ENCODE measurements at places on chromosomes 7 and 10.
A peak's percentile ranks its signal among the peaks of the same experiment; 100 is the strongest.

GRCh38 chr7:45597286-45597984 is 23.3 kb downstream of the ADCY1 start:
- DNase-seq, result peak; percentile 42

- no peak for DNase-seq
Observed at GRCh38 chr7:157738066-157738460, 401.3 kb downstream of the DNAJB6 start.

DNA sequence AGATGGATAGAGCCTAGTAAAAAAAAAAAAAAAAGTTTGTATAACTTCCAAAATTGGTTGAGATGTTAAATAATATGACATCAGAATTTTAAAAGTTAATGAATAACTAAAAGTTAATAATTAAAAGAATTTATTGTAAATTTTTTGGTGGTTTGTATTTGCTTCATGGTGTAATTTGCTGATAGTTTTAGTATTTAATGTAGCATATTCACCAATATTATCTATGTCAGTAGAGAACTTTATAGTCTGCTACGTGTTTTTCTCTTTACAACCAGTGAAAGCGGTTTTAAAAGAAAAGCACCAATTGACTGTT is 51.8 kb upstream of the STEAP4 start:
- DNase-seq, result no peak

DNA sequence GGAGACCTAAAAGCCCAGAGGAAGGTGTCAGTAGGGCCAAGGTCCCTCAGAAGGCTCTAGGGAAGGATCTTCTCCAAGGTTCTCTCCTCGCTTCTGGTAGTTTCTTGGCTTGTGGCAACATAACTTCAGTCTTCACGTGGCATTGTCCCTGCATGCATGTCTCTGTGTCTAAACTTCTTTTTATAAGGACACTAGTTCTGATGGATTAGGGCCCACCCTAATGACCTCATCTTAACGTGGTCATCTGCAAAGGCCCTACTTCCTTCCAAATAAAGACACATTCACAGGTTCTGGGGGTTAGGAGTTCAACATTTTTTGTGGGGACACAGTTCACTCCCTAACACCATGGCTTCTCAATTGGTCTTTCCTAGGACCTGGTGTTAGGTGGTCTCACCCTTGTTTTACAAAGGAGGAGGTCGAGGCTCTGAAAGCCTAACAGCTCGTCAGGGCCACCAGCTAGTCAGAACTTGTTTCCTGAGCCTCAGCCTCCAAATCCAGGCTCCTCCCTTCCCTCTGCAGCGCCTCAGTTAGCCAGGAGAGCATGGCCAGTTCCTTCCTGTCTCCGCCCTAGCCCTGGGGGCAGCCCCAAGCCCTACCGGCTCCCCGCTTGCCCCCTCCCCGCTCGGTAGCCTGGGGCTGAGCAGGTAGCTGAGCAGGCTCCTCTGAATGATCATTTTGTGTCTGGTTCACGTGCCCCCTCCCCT is 109.7 kb upstream of the PPIF start:
- DNase-seq, result no peak

DNA sequence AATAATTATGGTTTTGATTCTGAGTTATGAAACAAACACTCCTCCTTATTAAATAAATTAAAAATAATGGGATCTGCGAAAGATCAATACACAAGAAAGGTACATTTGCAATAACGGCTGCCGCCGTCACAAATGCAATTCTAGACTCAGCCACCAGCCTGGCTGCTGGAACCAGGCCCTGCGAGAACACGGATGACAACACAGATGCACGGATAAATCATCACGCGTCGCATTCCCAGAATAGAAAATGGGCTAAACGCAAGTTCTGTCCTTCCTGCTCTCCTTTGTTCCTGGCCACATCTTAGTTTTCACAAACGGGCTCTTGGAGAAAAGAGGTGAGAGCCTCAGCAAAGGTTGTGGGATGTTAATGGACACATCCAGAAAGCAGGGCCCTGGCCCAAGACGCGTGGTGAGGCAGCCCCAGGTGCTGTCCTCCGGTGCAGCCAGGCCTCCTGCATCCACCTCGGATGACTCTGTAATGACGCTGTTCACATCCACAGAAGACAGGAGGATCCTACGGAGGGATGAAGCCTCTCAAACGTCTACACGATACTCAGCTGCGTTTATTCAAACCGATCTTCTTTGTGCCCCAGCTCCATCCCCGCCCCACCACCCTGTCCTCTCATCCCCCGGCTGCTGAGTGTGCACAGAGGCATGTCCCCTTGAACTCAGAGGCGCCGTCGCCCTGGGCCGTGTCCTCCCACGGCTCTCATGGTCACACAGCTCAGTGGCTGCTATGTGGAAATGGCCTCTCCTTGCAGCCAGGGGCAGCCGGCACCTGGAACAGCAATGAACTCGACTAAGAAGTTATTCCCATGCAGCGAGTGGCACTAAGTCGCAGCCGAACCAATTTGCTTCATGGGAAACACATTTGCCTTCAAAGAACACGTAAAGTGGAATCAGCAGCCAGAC is 197.9 kb downstream of the PTPRN2 start:
- DNase-seq, result no peak

- no peak for DNase-seq
Observed at GRCh38 chr7:30142710-30143109, 7.9 kb downstream of the MTURN start.

- DNase-seq, result no peak
Observed at GRCh38 chr7:13189668-13190067, 502.2 kb downstream of the ARL4A start.

DNA sequence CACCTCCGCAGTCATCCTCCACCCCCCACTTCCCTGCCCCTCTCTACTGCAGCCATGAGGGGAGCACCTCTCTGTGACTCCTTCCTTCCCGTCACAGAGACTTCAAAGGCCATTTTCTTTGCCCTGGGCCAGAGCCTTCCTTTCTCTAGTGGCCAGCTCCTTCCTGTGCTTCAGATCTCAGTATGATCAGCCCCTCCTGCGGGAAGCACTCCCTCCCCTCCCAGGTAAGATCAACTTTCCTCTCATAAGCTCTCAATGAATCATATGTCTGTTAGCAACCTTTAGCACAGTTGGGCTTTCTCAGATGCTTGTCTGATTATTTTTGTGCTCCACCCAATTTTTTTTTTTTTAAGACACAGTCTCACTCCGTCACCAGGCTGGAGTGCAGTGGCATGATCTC is 241.0 kb upstream of the PRSS1 start:
- no peak for DNase-seq

- no peak for DNase-seq
Observed at GRCh38 chr7:80934321-80934720, 15.5 kb upstream of the SEMA3C start.

GRCh38 chr10:91550021-91550420 is 82.8 kb downstream of the PPP1R3C start:
- DNase-seq, result no peak

- no peak for DNase-seq
Observed at GRCh38 chr10:17431871-17432311, 22.5 kb downstream of the ST8SIA6 start.

DNA sequence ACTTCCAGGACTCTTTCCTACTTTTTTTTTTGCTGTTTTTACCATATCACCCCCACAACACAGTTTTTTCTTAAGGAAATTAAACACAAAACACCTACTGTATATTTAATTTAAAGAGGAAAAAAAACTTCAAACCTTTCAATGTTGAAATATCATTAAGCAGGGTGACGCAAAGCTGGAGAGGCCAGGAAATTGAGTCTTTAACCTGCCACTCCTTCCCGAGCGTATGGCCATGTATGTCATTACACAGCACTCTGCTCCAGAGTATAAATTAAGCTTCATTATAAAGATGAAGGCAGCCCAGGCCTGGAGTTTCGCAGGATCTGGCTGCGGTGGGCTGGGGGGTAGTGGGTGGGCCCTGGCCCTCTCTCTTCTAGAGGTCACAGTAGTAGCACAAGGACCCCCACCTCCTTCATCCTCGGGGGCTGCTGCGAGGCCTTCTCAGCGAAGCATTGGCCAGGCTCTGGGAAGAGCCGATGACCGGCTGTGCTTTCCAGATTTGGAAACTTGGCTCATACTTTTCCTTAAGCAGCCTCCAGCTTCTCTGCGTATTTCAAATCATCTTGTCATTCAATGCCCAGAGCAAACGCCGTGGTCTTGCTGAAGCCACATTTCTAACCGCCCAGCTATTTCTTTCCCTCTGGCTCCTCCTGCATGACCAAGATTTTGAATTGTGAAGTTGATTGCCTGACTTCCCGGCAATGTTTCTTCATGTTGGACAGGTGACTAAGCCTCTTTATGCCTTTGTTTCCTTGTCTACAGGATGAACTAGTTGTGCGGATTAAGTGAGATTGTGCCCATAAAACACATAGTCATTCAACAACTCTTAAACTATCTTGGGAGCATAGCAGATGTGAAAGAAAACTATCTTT is 765.1 kb downstream of the SUGCT start:
- no peak for DNase-seq

DNA sequence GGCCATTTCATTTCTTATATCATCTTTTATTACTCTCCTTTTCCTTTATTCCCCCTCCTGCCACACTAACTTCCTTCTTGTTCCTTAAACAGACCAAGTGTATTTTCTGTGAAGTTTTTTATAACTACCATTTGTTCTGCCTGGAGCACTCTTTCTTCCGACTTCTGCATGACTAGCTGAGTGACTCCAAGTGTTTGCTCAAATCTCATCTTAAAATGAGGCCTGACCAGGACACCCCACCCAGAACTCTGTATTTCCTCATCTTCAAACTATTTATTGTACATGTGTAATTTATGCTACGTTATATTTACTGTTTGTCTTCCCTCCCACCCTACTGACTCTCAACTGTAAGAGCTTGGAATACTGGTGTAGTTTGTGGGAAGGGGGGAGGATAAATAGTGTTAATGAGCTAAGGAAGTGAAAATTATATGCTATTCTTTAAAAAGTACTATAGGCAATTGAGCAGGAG is 3.2 kb downstream of the MINDY3 start:
- no peak for DNase-seq

All from ascending aorta (tissue), 2 donors.